ENCODE measurements at places on chromosomes 5 and 9.

GRCh38 chr9:16768816-16769215 lies 101.7 kb downstream of the BNC2 start:
- DNase-seq, result no peak

- no peak for DNase-seq
These were observed 3.7 kb downstream of the FAM163B start for GRCh38 chr9:133605446-133605845.

- no peak for DNase-seq
These were observed 208.9 kb upstream of the DMRTA1 start for GRCh38 chr9:22237497-22238363.

DNA sequence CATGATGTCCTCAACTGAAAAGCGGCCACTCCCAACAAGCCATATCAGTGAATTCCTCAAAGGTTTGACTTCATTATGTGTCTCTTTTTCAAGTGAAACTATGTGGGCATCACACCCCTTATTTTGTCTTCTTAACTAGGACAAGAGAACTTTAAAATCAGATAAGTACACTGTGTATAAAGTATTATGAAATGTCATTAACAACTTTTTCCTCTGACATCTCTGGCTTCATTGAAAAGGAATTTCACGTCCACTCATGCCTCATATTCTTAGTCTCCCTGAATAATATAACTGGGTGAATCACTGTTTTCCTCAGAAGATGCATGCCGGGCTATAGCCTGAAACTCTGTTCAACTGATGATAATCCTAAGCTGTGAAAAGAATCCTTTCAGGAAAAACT lies 415.8 kb downstream of the ACTL7B start:
- DNase-seq, result no peak

- DNase-seq, result peak; percentile 3
These were observed 50.8 kb downstream of the ALDH7A1 start for GRCh38 chr5:126544087-126544740.

GRCh38 chr5:98541641-98542040 lies 231.8 kb upstream of the RGMB start:
- DNase-seq, result no peak

DNA sequence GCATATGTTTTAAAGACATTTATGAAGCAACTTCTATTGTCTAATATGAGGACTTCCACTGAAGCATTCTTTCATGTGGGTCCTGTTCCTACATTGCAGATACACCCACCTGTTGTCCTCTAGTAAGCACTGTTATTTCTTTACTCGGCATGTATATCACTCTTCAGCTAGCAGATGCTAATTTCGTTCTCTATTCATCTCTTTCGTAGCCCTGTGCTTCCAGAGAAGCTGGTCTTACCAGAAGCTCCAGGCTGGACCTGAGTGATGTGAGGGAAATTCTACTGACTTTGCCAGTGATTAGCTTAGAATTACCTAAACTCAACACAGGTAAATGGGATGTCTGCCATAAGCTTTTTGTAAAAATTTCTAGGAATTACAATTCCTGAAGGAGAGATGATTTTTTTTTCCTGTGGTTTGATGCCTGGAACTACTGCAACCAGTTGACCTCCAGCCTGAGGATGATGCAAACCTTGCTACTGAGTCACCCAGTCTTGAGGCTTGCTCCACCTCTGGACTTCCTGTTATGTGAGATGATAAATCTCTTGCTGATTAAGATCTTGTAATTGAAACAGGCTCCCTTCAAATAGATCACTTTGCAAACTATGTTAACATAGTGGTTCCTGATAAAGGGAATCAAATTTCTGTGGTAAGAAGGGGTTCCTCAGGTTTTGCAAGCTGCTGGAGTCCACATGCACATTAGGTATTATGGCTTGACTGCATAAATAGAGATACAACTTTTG lies 52.2 kb upstream of the SPINK5 start:
- DNase-seq, result no peak

DNA sequence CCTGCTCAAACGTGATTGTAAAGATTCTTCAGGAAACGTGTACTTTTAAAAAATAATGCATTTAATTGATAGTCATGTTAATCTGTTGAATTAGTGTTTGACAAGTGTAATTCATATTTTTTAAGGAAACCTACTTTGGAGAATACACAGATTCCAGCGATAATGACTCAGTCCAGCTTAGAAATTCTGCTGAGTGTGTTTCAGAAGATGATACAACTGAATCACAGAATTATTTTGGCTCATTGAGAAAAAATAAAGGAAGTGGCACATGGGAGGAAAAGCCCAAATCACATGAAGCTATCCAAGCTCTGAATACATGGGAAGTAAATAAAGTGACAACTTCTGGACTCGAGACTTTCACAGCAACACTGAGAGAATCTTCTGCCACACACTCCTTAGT lies 37.8 kb downstream of the ICE1 start:
- no peak for DNase-seq

GRCh38 chr9:84667571-84668195 lies 1.8 kb upstream of the NTRK2 start:
- DNase-seq, result no peak
